ENCODE measurements at places on chromosomes 7 and 10. TPM values are rescaled to one million over a fixed set of nuclear protein-coding genes. Genes with fewer than 3 reads are reported as not detected.

Gene SLC26A3
- 12.0 TPM for total RNA-seq

DNA sequence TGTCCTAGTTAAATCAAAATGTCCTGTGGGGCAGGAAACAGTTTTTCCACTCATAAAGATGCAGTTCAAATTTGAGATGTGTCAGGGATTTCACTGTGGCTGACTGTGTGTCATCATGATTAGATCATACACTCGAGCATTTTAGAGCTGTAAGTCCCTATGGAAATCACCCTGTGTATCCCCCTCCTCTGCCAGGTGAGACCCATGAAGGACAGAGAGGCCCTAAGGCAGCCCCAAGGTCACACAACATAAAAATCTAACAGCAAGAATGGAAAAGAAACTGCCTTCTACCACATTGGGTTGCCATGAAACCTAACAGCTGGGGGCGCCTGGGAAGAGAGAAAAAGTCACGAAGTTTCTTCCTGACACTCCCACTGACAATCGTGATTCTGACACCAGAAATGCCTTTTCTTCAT lies 135.8 kb downstream of the KCNMA1 start:
- no peaks in the 10 kb centered on the region for H3K36me3 ChIP-seq
- no peak for DNase-seq
- H3K27me3 ChIP-seq, result no peaks in the 10 kb centered on the region
- H3K4me3 ChIP-seq, result no peak overlapping the region

Gene OR2A5
- total RNA-seq, result not detected

DNA sequence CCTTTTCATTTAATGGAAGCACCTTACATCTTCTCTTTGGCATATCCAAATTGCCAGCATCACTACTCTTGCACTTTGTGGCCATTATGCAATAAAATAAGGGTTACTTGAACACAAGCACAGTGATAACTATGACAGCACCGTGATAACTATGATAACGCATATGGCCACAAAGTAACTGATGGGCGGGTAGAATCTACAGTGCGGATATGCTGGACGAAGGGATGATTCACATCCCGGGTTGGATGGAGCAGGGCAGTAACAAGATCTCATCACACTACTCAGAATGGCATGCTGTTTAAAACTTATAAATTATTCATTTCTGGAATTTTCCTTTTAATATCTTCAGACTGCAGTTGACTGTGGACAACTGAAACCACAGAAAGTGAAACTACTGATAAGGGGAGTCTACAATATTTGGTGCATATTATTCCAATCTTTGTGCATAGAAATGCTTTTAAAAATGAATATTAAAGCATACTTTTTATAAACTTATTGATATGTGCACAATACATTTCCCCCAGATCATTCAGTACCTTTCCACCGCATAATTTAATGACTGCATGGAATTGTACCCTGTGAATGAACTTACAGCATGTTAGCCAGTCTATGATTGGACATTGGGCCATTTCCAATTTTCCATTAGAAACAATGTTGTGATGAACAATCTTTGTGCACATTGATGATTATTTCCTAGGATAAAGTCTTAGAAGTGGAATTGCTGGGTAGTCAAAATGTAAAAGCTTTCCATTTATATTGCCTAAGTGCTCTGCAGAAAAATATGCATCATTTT lies 136.4 kb downstream of the WNT2 start:
- no peak overlapping the region for H3K4me3 ChIP-seq
- no peaks in the 10 kb centered on the region for H3K27me3 ChIP-seq
- H3K27ac ChIP-seq, result no peak overlapping the region
- peaks cover 13% of the 10 kb centered on the region for H3K36me3 ChIP-seq

DNA sequence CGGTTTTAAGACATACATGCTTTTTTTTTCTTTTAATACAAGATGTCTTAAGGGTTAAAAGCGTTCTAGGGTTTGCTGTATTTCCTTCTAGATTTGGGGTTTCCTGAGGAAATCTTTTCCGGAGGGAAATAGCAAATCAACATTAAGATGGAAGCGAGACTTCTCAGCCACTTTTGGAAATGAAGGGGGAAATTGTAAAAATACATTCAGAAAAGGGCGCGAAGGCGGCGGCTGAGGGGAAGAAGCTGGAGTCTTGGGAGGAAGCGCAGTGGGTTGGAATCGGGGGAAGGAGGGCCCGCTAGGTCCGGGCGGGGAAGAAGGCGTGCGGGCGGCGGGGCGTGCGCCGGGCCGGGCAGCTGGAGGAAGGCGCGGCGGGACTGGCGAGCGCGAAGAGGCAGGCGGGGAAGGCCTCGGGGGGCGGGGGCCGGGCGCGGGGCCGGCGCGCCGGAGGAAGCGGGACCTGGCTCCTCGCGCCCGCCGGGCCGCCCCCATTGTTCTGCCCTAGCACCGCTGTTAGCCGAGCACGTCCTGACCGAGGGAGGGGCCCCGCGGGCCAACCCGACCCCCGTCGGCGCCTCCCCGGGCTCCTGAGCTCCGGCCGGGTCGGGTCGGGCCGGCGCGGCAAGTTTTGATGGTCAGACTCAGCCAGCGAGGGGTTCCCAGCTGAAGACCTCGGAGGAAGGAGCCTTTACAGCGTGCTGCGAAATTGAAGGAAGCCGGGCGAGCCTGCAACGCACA lies 1.5 kb upstream of the SKIDA1 start:
- no peak for DNase-seq
- no peaks in the 10 kb centered on the region for H3K27me3 ChIP-seq

Measured in esophagus muscularis mucosa (tissue), 4 donors.